ENCODE measurements at places on chromosomes 12 and 14. TPM values are rescaled to one million over a fixed set of nuclear protein-coding genes. Genes with fewer than 3 reads are reported as not detected.

MYH6 gene
- total RNA-seq = not detected

SMCO2 gene
- total RNA-seq = not detected

ITGA7 gene
- total RNA-seq = 317 TPM

- H3K27me3 ChIP-seq = no peaks in the 10 kb centered on the region
- H3K4me3 ChIP-seq = no peak overlapping the region
- no peaks in the 10 kb centered on the region for H3K4me1 ChIP-seq
- DNase-seq = no peak
- no peak overlapping the region for H3K27ac ChIP-seq
- no peaks in the 10 kb centered on the region for H3K36me3 ChIP-seq
Measured at GRCh38 chr12:80593766-80594165, 113.7 kb upstream of the MYF6 start.

- no peak for DNase-seq
- no peaks in the 10 kb centered on the region for H3K36me3 ChIP-seq
Measured at GRCh38 chr12:49689237-49689636, 18.0 kb downstream of the FMNL3 start.

DNA sequence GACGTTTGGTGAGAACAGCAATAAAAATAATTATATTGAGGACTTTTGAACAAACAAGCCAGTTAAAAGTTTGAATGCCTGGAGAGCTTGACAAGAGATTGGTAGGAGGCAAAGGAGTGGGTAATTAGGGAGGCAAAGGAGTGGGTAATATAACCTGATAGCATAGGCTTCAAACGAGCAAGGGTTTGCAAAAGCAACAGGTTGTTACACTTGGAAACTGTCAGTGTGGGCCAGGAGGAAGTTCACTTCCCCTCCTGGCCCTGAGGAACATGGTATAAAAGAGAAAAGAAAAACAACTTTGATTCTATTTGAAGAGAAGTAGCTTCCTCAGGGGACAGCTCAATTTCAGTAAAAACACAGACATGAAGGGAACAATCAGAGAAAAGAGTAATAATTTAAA, 121.7 kb downstream of the CCER1 start:
- no peaks in the 10 kb centered on the region for H3K4me1 ChIP-seq
- DNase-seq = no peak
- no peaks in the 10 kb centered on the region for H3K36me3 ChIP-seq
- H3K4me3 ChIP-seq = no peak overlapping the region
- H3K27ac ChIP-seq = no peak overlapping the region

DNA sequence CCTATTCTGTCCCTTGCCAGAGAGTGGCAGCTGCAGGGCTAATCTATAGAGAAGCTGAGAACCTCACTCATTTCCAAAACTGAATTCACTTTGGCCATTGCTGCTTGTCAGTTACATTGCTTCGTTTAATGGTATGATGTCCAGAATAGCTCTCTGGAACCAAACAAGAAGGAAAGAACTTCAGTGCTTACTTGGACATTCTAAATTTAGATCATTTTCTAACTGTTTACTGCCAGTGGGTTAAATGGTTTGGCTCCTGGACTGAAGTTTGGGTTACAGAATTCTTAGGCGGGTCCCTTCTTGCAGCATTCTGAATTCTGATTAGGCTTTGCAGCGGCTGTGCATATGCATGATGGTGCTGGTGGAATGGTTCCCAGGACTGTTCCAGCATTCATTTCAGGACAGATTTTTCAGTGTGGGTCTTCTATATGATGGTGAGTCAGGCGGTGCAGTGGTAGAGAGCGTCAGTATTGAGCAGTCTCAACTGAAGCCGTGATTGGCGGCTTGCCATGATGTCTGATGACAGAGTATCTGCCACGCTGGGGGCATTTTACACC, 148.7 kb downstream of the DYRK2 start:
- no peak overlapping the region for H3K27ac ChIP-seq
- no peaks in the 10 kb centered on the region for H3K36me3 ChIP-seq
- H3K4me3 ChIP-seq = peak overlapping the region; percentile 44
- H3K4me1 ChIP-seq = peaks cover 19% of the 10 kb centered on the region

- peak overlapping the region; percentile 39 for H3K27ac ChIP-seq
- no peaks in the 10 kb centered on the region for H3K36me3 ChIP-seq
- no peak for DNase-seq
- no peaks in the 10 kb centered on the region for H3K27me3 ChIP-seq
- H3K4me3 ChIP-seq = no peak overlapping the region
- H3K4me1 ChIP-seq = peaks cover 38% of the 10 kb centered on the region
Measured at GRCh38 chr14:79544698-79545070, 666.6 kb downstream of the DIO2 start.

- peaks cover 19% of the 10 kb centered on the region for H3K4me1 ChIP-seq
- no peak for DNase-seq
- no peaks in the 10 kb centered on the region for H3K36me3 ChIP-seq
- no peak overlapping the region for H3K27ac ChIP-seq
- no peak overlapping the region for H3K4me3 ChIP-seq
- H3K27me3 ChIP-seq = no peaks in the 10 kb centered on the region
Measured at GRCh38 chr12:65208964-65209654, 39.7 kb downstream of the LEMD3 start.

Data from thoracic aorta (tissue), 2 donors.